Suprapubic skin (tissue), 4 donors: ENCODE measurements at places on chromosomes 2 and 18.

DNA sequence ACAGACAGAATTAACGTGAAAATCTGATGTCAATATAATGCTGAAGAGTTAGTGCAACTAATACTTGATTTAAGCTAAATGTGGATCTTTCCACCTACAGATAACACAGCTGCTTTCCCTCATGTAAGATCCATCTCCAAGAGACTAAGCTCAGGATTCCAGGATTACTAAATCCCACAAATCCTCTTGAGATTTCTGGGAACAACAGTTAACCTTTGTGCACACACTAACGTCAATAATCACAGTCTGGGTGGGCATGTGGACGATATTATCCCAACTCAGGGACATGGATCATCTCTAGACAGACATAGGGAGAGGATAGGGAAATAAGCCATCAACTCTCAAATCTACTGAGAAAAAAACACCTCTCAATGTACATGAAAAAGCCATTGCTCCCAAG, 432.6 kb downstream of the SATB2 start:
- DNase-seq, result no peak

DNA sequence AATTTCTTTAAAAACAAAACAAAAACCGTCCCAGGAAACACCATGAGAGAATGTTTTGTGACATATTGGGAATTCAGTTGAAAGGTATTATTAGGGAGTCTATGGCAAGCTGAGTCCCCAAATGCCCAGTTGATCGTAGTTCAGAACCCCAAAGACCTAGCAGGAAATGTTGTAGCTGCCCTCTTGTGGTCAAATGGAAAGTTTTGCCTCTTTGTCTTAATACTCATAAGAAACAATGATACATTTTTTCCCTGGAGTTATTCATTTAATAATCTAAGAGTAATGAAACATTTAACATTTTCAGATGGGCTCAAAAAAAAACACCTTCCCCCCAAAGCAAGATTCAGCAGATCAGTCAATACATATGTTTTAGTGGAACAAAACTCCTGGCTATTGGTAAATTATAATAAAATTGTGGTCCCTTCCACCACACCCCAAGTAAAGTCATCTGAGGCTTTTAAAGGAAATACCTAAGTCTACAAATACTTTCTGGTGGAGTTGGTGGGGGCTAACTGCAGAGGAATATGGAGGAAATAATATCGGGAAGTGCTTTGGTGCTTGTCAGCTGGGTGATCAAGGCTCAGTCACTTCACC, 37.8 kb upstream of the EFEMP1 start:
- no peak for DNase-seq

DNA sequence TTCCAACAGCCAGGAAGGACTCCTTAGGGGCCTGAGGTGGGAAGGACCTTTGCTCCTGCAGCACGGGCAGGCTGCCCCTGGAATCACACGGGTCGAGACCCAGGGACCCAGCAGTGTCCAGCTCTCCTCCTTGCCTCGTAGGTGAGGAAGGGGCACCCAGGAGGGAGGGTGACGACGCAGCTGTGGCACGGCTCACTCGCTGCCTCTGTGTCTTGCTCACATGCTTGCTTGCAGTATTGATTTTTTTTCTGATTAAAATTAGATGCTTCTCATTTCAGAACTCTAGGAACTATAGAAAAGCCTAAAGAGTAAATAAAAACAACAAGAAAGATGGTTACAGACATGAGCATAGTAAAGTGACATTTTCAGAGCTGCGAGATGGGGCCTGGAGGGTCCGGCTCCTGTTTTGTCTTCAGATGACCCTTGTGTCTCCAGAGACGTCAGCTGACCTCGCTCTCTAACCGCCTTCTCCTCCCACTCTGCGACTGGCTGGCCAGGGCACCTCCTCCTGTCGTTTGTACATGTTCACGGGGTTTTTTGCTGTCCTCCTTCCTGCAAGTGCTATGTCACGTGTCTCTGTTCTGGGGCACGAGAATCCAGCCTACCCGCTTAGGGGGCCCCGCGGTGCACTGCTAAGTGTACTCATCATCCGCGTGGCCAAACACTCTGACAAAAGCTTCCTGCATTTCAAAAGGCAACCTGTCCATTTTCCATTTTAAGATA, 65.7 kb upstream of the ZNF236 start:
- no peak for DNase-seq

GRCh38 chr2:1729242-1729641, 15.1 kb downstream of the PXDN start:
- DNase-seq, result peak; percentile 40

DNA sequence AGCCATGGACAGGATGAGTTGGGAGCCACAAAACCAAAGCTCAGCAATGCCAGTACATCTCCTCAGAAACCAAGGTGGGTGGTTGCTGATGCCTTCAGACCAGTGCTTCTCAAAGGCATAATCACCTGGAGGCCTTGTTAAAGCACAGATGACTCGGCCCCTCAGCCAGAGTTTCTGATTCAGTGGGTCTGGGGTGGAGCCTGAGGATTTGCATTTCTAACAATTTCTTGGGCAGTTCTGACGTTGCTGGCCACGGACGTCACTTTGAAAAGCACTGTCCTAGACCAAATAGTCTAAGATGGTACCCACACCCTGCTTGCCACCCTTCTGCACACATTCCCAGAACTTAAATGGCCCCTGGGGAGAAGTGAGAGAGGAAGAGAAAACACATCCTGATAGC, 24.1 kb upstream of the CDH2 start:
- DNase-seq, result no peak
